ENCODE measurements at places on chromosomes 5 and 9.

DNA sequence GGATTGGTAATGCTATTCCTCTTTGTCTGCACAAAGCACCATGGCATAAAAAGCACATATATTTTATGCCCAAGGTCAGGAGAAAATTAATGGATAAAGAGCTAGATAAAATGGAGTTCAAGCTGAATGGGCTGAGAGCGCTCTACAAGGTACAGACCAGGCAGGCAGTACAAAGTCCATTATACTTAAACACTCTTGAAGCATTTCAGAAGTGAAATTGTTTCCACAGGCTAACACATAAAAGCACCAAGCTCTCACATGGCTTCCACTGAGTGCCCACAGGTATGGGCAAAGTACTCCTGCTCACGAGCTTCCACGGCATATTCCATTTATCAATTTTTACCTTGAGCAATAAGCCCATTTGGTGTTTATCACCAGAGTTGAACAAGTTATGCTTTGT is 771.2 kb upstream of the DMAC1 start:
- no peak for DNase-seq

DNA sequence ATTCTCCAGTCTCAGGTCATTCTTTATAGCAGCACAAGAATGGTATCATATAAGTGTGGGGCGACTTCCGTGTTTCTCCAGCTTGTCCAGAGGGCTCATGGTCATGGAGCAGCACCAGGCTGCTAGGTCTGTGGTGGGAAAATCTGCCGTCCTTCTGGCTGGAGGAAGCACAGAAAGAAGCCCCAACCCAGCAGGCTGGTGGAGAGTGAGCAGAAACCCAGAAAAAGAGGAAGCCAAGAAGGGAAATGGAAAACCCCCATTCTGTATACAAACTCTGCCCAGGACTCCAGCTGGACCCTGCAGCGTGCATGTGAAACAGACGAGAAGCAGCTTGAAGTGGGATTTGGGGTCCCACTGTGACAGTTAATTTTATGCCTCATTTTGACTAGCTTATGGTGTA is 34.3 kb upstream of the OLFM1 start:
- no peak for DNase-seq

GRCh38 chr5:97006454-97007060 is 70.7 kb downstream of the LNPEP start:
- peak; percentile 9 for DNase-seq

- no peak for DNase-seq
Observed at GRCh38 chr5:151159649-151160373, 2.2 kb upstream of the ANXA6 start.

DNA sequence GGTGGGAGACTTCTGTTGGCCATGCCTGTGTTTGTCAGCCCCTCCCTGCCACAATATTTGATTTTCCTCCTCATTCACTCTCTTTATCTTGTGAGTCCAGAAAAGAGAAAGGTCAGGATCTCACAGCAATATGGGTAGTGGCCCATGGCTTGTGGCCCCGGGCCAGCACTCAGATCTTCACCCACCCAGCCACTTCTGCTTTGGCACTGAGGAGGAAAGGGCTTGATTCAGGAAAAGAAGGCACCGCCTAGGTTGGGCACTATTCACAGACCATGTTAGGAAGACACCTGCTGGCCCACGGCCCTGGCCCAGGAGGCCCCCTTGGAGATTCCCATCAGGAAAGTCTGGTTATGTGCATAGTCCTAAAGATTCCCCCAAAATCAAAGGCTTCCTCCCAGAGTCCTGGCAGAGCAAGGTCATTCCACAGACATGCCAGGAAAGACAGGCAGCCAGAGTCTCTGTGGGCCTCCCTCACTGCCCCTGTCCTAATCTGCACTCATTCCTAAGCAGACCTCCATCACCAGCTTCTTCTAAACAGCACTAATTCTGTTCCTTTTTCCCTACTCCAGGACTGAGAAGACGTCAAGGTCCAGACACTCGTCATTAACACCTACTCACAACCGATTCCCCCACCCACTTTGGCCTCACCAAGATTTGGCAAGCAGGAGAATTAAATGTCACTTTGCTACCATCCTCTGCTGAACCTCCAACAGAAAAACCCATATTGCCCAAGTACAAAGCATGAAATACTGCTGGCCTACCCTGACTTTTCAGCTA is 179.3 kb downstream of the DEPDC1B start:
- no peak for DNase-seq

GRCh38 chr5:136137497-136138220 is 5.0 kb downstream of the SMAD5 start:
- peak; percentile 90 for DNase-seq

- no peak for DNase-seq
Observed at GRCh38 chr5:139688751-139689372, 40.7 kb downstream of the CXXC5 start.

GRCh38 chr5:123755653-123756317 is 243.8 kb downstream of the CSNK1G3 start:
- peak; percentile 22 for DNase-seq

- DNase-seq = no peak
Observed at GRCh38 chr9:89006267-89006666, 15.0 kb downstream of the S1PR3 start.

DNA sequence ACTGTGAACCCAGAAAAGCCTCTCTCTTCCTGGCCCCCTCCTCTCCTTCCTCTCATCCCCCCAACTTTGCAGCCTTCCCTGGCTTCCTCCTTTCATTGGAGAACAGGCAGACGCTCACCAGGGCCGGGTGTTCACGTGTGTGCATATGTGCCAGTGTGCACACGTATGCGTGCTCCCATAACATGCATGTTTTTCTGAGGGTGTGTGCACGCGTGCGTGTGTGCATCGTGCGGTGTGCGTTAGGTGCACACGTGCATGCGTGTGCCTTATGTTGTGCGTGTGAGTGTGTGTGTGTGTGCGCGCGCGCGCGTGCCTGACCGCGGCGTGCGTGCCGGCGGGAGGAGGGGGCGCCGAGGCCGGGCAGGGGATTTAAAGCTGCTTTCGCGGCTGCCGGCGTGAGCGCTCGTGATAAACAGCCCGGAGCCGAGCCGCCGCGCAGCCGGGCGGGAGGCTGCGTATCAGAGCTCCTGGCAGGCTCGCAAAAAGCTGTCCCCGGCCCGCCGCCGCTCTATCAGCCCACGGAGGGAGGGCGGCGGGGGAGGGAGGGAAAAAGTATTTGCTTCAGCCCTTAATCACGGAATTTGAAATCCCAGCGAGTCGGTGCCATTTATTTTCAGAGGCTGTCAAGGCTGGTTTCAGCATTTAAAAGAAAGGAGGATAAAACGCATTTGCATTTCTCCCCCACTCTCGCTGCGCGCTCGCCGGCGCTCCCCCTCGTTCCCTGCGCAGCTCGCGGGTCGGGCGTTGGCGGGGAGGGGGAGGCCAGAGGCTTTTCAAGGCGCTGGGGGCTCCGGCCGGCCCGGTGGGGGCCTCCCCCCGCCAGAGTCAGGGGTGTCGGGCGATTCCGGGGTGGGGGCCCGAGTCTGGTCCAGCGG is 183.9 kb downstream of the C9orf50 start:
- DNase-seq = peak; percentile 37

DNA sequence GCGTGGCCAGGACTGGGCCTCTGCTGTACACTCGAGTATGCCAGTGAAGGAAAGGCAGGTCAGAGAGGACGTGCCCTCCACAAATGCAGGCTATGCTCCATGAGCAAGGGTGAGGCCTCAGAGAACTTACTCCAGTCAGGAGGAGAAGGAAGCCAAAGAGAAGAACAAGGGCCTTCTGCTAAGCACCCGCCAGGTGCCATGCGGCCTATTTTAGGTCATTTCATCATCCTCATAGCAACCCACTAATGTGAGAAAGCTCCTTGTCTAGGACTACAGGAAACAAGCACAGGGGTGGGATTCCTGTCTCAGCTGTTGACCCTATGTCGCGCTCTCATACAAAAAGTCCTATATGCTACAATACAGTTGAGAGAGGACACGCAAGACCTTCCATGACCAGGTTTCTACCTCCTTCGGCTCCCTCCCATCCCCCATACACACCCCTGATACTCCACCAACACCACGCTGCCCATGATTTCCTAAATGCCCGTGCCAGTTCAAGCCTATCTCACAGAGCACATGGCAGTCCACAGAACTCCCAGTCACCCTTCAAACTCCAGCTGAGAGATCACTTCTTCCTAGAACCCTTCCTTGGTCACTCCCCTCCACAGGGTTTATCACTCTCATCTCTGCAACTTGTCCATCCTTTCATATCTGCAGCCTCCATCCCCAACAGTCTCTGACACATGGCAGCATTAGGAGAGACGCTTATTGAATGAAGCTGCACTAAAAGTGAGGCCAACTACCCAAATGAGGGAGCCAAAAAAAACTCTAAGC is 26.8 kb downstream of the PSMB7 start:
- DNase-seq = no peak

DNA sequence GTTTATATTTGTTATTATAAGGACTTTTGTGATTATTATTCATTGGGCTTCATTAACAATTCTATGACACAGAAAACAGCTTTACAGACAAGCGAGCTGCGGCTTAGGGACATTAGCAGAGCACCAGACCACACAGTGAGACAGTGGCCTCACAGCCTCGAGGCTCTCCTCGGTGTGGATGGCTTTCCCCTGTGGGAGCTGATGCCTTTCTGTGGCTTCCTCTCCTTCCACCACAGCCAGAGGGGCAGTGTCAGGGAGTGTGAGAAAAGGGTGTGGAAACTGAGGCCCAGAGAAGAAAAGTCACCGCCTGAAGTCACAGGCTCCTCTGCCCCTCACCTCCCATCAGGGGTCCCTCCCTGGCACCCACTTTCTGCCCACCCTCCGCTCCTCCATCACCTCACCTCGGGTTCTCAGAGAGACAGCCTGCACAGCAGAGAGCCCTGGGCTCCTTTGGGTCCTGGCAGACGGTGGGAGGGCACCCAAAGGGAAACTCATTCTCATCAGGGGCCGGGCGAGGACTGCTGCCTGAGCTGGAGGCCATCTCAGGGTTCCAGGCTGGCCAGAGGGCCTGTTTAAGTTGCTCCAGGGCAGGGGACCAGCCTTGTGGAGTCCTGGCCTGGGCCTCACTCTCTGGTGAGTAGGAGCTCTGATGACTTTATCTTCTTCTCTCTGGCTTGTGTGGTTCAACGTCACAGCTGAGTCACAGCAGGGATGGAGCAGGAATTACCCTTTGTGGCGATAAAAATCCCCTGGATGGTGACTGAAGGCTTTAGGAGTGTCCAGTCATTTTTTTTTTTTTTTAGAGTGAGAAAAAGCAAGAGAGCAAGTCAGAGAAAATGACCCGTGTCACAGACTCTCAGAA is 830 bp downstream of the TRAF1 start:
- DNase-seq = peak; percentile 78

DNA sequence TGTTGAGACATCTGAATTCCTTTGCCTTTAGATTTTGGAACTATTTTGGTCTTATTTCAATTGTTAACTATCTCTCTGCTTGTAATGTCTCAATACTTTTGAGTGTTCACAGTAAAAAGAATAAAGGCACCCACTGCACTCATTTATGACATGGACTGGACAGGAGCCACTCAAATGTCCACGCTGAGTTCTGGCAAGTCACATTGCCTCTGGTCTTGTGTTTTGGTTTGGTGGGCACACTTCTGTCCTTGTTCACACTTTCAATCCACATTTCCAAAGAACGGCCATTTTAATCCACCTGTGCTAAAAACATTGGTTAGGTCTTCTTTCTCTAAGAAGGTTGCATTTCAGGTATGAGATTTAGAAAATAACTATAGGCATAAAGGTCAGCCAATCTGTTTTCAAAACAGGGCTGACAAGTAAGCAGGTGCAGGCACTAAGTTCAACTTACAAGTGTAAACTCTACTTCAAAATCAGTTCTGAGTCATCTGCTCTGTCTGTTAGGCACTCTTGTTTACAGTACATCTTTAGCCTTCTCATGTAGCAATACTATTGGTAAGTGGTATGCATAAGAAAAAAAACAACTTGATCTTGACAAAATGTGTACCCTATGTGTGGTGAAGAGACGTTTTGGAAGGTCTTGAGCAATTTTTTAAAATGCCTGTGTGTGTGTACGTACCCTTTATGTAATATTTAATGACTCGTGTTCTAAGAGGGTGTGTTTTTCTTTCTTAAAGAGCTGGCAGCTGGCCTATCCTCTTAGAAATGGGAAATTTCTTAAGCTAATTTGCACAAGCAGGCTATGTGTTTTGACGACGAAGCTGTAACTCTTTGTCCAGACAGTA is 31.5 kb upstream of the ZFAND5 start:
- DNase-seq = peak; percentile 81

DNA sequence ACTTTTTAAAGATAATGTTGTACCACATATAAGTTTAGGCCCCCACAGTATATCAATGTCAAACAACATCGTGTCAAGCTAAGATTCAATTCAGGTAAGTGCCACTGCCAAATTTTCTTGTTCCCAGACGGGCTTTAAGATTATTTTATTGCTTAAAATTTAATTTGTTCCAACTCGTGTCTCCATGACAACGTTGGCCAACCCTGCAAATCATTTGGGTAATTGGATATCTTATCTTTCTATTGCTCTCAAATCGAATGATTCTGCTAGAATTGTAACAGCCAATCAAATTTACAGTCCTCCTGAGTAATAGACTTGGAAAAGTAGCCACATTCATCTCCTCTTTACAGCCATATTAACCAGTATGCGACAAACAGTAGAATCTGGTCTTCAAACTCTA is 19.5 kb downstream of the TLE1 start:
- no peak for DNase-seq

All from epithelial cell of esophagus (primary cell).